Muscle of leg (tissue), 16 donors: ENCODE measurements at places on chromosomes 4 and X.

GRCh38 chrX:154596290-154596929 lies 11.5 kb downstream of the CTAG1A start:
- no peak overlapping the region for H3K4me3 ChIP-seq
- peak; percentile 3 for DNase-seq
- H3K27me3 ChIP-seq, result peaks cover 2% of the 10 kb centered on the region
- no peaks in the 10 kb centered on the region for H3K4me1 ChIP-seq
- no peaks in the 10 kb centered on the region for H3K36me3 ChIP-seq

GRCh38 chr4:40594261-40595178 lies 35.1 kb downstream of the RBM47 start:
- no peaks in the 10 kb centered on the region for H3K36me3 ChIP-seq
- no peak for DNase-seq
- no peaks in the 10 kb centered on the region for H3K27me3 ChIP-seq
- H3K27ac ChIP-seq, result no peak overlapping the region

DNA sequence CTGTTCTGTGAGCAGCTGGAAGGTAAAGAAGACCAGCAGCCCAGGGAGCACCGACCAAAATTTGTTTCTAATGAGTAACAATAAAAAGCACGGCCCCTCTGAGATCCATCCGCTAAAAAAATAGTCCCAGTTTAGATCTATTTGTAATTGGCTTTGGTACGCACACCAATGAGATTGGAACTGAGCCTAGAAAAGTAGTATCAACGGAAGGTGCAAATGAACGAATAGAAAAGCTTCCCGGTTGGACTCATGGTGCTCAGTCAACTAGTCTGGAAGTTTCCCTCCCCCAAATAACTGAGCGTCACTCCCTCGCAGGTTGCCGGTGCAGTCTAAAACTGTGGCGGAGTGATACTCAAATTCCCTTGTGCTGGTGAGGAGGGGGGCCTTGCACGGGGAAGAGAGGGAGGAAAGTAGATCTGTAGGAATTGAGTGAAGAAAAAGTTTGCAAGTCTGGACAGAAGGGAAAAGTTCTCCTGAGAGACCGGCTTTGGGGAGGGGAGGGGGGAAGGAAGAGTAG lies at the start of gene COL4A5:
COL4A5 (plus strand) TSS at position 413 of the 517 bp plus-strand sequence. CDS start 288 bp downstream, outside the sequence.
- no peaks in the 10 kb centered on the region for H3K36me3 ChIP-seq
- peak within 1 kb of the TSS; percentile 29 for H3K27ac ChIP-seq
- H3K4me1 ChIP-seq, result peaks cover 8% of the 10 kb centered on the region
- H3K4me3 ChIP-seq, result peak within 1 kb of the TSS; percentile 55
- peak; percentile 81 for DNase-seq

DNA sequence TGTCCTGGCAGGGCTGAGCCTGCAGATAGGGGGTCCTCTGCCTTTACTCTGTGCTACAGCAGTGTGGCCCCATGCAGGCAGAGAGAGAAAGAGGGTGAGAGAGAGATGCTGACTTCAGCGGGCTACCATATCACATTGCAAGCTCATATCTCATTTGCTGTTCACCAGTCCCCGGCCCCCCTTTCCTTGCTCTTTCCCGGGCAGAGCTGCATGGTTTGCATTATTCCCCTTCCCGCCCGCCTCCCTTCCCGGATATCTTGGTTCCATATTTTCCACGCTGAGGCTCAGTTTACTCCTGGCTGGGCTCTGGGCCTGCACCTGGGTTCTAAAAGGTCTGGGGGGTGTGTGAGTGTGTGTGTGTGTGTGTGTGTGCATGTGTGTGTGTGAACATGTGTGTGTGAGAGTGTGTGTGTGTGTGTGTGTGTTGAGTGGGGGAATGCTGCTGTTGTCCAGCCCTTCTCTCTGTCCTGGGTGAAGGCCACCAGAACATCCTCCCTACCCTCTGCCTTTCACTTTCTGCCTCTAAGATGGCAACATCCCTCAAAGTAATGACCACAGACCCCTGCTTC lies 63.5 kb downstream of the PJA1 start:
- peaks cover 50% of the 10 kb centered on the region for H3K27me3 ChIP-seq
- peak overlapping the region; percentile 51 for H3K27ac ChIP-seq
- H3K4me3 ChIP-seq, result no peak overlapping the region

DNA sequence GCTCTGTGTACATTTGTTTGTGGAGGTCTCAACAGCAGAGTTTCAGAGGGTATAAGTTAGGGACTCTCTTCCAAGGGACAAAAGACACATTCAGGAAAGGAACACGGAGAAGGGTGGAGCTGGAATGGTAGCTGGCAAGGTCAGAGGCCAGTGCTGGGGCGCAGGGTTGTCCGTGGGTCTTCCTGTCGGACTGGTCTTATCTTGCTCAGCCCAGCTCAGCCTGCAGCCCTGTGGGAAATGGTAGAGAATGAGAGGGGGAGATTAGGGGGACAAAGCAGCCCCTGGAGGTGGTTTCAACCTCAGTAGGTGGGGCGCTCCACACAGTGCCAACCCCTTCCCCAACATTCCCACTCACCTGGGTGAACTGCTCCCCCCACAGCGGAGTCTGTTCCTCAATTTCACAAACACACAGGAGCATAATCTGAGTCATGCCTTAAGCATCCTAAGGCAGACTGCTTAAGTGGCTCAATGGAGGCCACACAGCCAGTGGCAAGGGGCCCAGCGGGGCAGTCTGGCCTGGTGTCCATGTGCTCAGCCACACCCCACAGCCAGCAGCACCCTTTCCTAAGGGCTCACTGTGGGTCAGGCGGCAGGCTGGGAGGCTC lies 6.9 kb upstream of the HDAC6 start:
- DNase-seq, result no peak
- no peak overlapping the region for H3K27ac ChIP-seq
- no peaks in the 10 kb centered on the region for H3K4me1 ChIP-seq
- no peaks in the 10 kb centered on the region for H3K36me3 ChIP-seq

DNA sequence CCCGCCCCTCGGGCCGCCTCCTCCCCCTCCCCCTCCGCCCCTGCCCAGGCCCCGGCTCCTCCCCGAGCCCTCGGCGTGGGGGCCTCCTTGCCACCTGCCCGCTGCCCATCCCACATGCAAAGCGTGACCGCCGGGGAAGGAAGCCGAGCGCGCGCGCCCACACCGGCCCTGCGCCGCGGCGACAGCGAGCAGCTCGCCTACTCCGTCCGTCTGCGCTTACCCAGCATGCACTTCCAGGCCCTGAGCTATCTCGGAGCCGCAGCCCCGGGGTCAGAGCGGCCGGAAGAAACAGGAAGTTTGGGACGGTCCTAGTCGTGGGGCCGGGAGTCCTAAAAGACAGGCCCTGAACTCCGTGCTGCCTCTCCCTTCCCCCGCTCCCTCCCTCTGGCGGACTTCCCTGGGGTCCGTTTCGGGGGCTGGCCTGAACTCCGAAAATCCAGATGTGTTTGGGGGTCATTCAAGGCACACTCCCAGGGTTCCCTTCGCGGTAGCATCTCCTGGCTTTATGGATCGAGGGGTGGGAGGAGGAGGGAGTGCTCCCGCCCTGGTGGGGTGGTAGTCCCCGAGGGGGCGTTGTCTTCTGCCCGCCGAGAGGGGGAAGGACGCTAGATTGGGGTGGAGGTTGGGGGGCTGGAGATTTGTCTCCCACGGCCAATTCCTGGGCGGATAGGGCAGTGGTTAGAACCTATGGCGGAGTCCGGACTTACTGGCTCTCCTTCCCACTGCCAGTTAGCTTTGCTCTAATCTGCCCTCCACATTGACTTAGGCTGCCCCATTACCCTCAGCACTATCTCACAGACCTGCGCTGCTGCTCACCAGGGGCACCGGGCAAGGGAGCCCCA lies 25.0 kb upstream of the BCORL1 start:
- peaks cover 44% of the 10 kb centered on the region for H3K4me1 ChIP-seq
- DNase-seq, result peak; percentile 93
- H3K4me3 ChIP-seq, result peak overlapping the region; percentile 43
- no peaks in the 10 kb centered on the region for H3K36me3 ChIP-seq
- H3K27ac ChIP-seq, result peak overlapping the region; percentile 78

DNA sequence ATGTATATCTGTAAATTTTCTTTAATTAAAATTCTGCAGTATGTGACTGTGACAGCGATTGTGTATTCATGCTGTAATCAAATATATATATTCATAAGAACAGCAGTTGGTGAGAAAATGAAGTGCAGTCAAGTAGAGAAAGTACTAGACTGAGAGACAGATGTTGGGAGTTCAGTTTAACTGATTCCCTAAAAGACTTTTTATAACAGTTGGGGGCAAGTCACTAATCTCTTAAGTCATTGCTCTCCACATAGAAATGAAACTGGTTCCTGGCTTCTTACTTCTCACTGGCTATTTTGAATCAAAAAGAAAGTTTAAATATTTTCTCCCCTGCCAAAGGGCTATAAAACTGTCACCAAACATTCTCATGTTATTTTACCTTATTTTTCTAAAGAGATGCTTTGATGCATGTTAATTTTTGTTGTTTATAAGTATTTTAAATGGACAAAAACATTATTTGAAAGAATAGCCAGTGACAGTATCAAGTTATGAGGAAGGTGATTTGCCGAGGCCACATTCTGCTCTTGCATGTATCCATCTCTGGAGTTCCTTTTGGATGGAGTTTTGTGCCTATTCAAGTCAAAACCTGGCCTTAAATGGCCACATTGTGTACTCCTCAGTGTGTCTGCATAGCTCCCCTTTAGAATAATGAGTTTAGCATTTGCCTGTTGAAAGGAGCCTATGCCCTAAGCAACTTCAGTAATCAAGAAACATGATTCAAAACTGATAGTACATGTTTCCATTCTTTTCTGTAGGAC lies 30.8 kb downstream of the EXOC1 start:
- DNase-seq, result no peak
- H3K4me3 ChIP-seq, result no peak overlapping the region
- H3K27ac ChIP-seq, result no peak overlapping the region
- H3K36me3 ChIP-seq, result peaks cover 18% of the 10 kb centered on the region
- H3K27me3 ChIP-seq, result no peaks in the 10 kb centered on the region
- H3K4me1 ChIP-seq, result no peaks in the 10 kb centered on the region

GRCh38 chr4:13093170-13093569 lies 391.0 kb downstream of the RAB28 start:
- H3K4me3 ChIP-seq, result no peak overlapping the region
- no peaks in the 10 kb centered on the region for H3K36me3 ChIP-seq
- peak overlapping the region; percentile 6 for H3K27ac ChIP-seq
- H3K27me3 ChIP-seq, result no peaks in the 10 kb centered on the region
- peak; percentile 14 for DNase-seq
- H3K4me1 ChIP-seq, result no peaks in the 10 kb centered on the region

DNA sequence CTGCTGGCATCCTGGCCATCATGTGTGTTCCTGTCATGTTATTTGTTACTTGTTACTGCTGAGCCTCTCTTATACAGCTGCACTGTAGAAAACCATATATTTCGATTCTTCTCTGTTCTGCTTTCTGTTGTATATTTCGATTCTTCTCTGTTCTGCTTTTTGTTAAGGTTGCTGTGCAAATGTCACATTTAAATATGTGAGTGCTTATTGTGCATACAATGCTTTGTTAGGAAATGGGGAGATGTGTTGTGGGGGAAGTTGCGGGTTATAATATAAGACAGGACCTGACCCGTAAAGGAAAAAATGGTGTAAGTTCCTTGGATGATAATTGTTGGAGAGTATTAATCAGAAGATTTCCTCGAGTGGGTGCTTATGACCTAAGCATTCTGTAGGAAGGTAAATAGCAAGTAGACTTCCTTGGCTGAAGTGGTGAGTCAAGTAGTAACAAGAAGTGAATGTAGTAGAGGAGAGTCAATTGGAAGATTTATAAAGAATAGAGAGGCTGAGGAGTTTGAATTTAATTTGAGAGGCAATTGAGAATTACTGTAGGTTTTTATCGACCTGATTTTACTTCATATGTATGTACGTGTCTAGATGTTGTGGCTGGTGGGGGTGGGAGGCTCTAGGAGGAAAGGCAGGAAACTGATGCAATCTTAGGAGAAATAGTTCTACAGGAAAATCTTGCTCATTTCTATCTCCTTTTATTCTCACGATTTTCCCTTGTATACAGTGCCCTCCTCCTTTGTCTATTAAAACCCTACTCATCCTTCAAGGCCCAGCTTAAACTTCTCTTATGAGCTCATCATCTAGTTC lies 8.5 kb downstream of the OGT start:
- peaks cover 4% of the 10 kb centered on the region for H3K4me1 ChIP-seq
- H3K27ac ChIP-seq, result no peak overlapping the region
- DNase-seq, result peak; percentile 18

- no peaks in the 10 kb centered on the region for H3K4me1 ChIP-seq
- no peak overlapping the region for H3K27ac ChIP-seq
- H3K27me3 ChIP-seq, result peaks cover 7% of the 10 kb centered on the region
- no peaks in the 10 kb centered on the region for H3K36me3 ChIP-seq
- H3K4me3 ChIP-seq, result no peak overlapping the region
Measured at GRCh38 chrX:10656214-10656613, 35.8 kb upstream of the MID1 start.
